Lower lobe of right lung (tissue), 2 donors: ENCODE measurements at places on chromosomes 6 and 20.

GRCh38 chr6:156175971-156176421 lies 601.2 kb upstream of the ARID1B start:
- DNase-seq: peak; percentile 38

DNA sequence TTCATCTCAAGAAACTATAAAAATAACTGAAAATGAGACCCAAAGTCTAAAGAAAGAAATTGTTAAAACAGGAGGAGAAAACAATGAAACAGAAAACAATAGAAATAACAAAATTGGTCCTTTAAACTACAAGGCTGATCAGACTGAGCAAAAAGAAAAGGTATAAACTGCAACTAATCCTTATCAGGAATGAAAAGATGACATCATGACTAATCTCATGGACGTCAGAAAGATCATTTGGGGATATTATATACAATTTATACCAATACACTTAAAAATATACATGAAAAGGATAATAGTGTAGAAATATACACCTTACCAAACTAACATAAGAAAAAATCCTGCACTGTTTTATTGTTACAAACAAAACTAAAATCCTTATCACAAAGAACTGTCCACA lies 315.6 kb downstream of the TAF4 start:
- DNase-seq: no peak

- no peak for DNase-seq
Observed at GRCh38 chr6:67594366-67594765, 1040.7 kb upstream of the ADGRB3 start.

- no peak for DNase-seq
Observed at GRCh38 chr20:60016406-60016805, 58.2 kb downstream of the CDH26 start.

DNA sequence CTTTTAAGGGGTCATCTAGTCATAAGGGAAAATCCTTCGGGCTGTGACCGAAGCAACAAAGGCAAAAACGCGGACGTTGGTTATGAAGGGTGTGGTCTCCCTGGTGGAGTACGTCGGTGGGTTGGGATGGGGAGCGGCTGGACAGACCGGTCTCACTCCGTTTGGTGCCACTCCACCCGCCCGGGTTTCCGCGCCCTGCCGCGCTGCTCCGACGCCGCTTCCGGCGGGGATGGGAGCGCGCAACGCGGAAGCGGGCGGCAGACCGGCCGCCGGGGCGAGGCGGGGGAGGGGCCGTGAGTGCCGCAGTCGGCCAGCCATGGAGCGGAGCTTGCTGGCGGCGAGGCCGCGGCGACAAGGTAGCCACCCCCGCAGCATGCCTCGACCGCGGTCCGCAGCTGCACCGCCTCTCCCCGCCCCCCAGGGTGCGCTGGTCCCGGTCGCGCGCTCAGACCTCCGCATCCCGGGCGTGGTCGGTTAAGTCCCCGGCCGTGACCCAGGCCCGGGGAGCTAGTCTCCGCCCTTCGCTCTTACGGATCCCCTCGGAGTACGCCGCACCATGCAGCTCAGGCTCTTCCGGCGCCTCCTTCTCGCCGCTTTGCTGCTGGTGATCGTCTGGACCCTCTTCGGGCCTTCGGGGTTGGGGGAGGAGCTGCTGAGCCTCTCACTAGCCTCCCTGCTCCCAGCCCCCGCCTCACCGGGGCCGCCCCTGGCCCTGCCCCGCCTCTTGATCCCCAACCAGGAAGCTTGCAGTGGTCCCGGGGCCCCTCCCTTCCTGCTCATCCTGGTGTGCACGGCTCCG lies at the start of gene B3GALT4:
TSS of gene B3GALT4 (plus strand) at position 260 of the 799 bp plus-strand sequence. CDS start at position 557, 297 bp downstream.
- DNase-seq: peak; percentile 85

- no peak for DNase-seq
Observed at GRCh38 chr6:29631209-29631810, 1.7 kb downstream of the GABBR1 start.

GRCh38 chr6:38775870-38776269 lies 60.8 kb downstream of the DNAH8 start:
- DNase-seq: no peak

- DNase-seq: no peak
Observed at GRCh38 chr6:52671676-52672075, 763 bp downstream of the TMEM14A start.

- no peak for DNase-seq
Observed at GRCh38 chr6:162123797-162124196, 603.8 kb downstream of the PRKN start.

DNA sequence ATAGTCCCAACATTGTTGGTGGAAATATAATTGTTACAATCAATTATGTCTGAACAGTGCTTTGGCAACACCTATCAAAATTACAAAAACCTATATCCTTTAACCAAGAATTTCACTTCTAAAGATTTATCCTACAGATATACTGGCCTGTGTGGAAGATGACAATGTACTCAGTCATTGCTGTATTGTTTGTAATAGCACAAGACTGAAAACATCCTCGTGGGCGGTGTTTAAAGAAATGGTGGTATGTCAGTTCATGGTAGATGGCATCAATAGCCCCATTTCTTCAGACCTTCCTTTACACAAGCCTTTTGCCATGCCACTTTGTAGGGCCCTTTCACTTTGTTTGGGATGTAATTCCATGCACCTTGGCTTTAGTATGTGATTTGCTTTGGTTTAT lies 9.8 kb upstream of the TPBG start:
- DNase-seq: no peak

DNA sequence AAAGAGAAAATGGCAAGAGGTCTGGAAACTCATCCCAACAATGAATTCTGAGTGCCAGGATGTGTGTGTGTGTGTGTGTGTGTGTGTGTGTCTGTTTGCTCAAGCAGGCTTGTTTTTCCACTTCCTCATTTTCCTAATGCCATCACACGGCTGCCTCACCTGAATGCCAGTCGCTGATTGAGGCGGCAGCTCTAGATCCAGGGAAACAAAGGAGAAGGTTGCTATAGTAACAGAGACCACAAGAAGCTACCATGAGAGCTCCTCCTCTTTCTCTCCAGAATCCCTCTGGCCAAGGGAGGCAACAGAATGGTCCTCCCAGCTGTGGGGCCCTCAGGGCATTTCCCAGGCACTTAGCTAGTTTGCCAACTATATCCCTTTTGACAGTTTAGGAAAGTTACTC lies 241.1 kb upstream of the TSHZ2 start:
- DNase-seq: no peak

- no peak for DNase-seq
Observed at GRCh38 chr6:122007339-122007738, 392.1 kb upstream of the HSF2 start.

DNA sequence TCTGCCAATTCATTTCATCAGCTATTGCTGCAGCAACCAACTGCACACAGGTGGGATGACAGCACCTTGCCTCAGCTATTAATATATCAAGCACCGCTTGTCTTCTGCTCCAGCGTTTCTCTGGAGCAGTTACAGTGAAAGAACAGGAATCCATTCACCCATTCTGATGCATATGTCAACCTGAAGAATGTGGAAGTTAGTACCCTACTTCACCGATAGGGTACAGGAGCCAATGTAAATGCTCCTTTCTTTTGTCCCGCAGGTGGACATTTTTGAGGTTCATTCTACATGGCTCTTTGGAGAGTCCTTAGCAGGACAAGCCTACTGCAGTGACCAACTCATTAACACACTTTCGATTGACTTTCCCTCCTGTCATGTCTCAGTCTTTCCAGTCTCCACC lies 139.9 kb upstream of the PRND start:
- no peak for DNase-seq

- peak; percentile 86 for DNase-seq
Observed at GRCh38 chr6:30722280-30723112, 2.3 kb downstream of the TUBB start.

DNA sequence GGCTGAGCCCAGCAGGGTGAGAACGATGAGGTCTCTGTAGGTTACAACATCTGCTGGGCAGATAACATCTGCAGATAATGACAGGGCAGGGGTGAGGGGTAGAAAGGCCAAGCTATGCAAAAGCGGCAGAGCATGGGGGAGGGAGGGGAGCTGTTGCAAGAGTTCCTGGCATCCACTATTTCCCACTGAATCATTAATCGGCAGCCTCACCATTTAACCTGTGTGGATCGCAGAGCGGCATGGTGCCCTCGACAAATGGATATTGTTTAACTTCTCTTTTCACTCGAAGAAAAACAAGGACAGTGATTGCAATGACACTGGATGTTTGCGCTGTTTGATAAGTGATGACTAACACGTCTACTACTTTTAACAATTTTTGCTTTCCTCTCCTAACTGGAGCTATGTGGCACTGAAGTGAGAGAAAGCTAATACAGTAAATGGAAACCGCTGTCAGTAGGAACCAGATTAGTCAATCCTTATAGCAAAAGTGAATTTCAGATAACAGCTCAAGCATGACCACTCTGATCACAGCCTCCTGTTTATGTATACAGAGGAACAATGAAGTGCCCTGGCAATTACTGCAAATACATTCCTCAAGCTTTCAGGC lies 381.5 kb downstream of the TFAP2A start:
- no peak for DNase-seq

GRCh38 chr20:37494796-37495195 lies 26.3 kb upstream of the NNAT start:
- no peak for DNase-seq

- no peak for DNase-seq
Observed at GRCh38 chr20:21967481-21967880, 262.0 kb downstream of the PAX1 start.

- no peak for DNase-seq
Observed at GRCh38 chr6:131331151-131331550, 195.9 kb downstream of the AKAP7 start.

DNA sequence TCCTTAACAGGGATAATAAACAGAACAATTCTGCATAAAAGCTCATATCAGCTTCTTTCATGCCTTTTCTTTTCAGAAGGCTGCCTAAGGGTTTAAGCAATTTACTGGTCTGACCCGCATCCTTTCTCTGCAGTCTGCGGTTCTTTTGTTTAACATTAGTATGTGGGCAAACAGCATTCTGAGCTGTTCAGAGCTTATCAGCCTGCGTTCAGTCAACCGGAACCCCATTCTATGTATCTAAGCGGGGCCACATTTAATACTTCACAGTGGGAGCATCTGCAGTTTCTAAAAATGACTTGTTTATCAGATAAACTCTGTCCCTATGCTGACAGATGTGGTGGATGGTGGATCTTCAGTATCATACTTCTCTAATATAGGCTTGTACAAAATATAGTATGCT lies 758.9 kb upstream of the MMS22L start:
- no peak for DNase-seq

GRCh38 chr6:108142240-108142639 lies 23.6 kb upstream of the NR2E1 start:
- DNase-seq: no peak

DNA sequence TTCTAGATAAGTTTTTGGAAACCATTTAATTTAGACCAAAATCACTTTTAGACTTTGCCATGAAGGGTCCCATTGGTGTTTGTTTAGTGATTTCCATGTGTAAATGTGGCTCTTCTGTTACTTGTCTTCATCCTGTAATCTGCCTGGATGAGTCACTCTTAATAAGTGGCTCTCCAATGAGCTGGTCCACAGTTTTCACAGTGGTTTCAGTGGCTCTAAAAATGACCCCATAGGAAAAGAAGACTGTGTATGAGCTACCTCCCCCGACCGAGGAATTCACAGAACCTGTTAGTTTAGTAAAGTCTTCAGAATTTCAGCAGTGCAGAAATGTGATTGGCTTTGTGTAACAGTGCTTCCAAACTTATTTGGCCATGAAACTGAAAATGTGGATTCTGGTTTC lies 492.0 kb upstream of the MARCKS start:
- no peak for DNase-seq

DNA sequence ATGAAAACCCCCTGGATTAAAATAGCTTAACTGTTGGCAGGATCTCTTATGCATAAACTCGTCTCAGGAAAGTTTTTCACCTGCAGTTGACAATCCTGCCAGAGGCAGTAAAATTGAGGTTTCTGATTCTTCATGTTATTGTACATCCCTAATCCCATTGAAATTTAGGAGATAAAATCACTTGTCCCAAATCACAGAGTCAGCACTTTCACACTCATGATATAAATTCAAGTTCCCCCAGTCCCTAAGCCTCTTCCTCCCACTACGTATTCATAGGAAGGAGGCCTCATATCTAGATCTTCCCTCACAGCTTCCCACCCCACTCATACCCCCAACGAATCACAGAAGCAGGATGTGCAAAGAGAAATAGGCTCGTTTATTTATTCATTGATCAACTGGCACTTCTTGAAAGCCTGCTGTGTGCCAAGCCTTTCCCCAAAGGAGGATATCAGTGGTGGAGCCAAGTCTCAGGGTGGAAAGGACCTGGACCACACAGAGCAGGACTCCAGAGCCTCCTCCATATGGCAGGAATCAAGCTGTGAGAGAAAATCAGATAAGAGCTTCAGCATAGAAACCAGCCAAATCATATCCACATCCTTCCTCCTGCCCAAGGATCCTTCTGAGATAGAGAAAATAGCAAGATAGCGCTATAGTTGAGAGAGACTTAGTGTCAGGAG lies 2.3 kb downstream of the SLPI start:
- DNase-seq: no peak

- no peak for DNase-seq
Observed at GRCh38 chr6:96532399-96532798, 10.8 kb downstream of the UFL1 start.

DNA sequence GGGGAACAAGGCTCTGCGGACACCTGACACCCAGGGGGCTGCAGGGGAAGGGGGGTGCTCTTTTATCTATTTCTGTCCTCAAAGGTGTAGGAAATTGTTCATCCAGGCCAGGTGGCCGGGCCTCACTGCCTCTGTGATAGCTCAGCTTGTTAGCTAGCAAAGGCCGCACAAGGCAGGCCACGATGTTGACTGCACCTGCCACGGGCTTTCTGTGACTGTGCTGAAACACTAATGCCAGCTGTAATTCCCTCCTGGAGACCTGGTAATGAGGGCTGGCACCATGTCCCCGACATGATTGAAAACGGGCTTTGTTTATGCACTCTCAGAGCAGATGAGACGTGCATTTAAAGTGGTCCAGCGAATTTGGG lies 61.4 kb upstream of the APCDD1L start:
- no peak for DNase-seq

DNA sequence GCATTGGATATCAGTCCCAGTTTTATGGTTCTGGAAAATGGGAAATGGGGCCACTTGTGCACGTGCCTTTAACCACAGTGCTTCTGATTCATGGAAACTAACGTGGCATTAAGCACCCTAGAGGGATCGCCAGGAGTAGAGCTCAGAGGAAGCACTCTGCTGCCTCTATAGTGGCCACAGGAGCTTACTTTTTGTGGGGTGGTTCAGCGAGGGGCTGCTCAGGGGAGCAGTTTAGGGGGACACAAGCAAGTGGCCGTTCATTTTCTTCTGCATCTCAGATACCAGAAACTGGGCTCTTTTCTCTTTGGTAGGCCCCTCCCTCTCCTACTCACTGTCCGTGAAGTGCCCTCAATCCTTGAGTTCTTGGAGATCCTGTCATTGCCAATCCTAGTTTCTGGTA lies 28.5 kb downstream of the AGPAT4 start:
- DNase-seq: no peak

DNA sequence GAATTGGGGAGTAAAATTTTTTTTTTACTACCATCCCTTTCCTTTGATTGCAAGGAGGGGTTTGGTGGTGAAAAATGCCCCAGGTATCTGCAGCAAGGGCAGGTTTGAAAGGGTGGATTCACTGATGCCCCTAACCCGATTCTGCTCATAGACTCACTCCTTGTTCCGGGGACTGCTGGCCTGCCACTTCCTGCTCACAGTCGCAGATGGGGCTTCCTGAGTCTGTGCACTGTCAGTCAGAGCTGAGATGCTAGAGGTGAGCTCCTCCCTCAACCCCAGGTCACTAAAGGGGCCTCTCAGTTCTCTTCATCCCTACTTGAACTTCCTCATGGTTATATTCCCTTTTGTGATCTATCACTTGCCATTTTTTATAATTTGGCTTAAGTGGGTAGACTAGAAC lies 357.9 kb downstream of the FARS2 start:
- no peak for DNase-seq

GRCh38 chr6:193773-194310 lies 98.4 kb upstream of the DUSP22 start:
- no peak for DNase-seq

- no peak for DNase-seq
Observed at GRCh38 chr6:33335916-33336315, 18.4 kb upstream of the ZBTB22 start.
